ENCODE measurements at places on chromosomes 2 and 18.

- no peak for DNase-seq
These were observed 1.6 kb downstream of the MFSD2B start for GRCh38 chr2:24011250-24012104.

DNA sequence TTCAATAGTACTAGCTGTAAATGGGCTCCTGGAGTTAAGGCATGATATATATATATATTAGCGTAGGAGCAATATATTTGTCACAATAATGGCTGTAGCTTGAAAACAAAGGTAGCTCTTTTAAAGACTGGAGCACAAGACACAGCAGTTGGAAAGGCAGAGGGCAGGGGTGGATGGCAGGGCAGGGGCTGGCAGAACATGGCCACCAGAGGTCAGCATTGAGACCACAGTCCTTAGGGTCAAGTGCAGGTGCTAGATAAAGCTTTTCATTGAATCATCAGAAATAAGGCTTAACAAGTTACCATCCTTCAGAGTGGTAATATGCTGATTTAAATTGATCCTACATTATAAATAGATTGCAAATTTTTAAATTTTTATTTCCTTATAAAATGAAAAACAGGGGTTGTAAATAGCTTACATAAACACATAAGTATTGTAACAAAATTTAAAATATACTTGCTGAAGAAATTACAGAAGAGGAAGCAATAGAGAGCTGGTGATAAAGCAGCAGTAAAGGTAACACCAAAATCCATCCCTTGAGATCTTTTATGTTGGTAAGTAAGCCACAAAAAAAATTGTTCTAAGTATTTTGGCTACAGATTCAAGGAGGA is 161.2 kb upstream of the PIEZO2 start:
- peak; percentile 49 for DNase-seq

DNA sequence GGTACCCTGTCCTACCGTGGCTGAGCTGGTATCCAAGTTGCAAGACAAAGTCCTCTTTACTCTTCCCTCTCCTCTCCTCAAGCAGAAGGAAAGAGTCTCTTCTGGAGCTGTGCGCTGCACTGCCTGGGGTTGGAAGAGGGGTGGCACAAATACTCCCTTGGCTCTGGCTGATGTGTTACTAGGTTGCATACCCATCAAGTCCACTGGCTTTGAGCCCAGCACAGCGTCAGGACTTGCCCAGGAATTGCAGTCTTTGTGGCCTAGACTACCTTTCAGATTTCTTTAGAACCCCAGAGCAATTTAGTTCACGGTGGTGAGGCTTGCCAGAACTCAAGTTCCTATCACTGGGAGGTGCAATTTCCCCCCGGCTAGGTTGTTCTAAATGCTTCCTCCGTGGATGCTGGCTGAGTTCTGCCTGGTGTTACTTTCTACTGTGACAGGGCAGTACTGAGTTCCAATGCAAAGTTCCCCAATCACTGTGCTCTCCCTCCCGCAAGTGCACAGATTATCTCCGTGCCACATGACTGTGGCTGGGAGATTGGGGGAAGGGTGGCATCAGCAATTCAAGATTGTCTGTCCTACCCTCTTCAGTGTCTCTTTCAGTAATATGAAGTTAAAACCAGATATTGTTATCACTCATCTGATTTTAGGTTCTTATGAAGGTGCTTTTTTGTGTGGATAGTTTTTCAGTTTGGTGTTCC is 13.4 kb downstream of the MYO3B start:
- DNase-seq, result no peak

DNA sequence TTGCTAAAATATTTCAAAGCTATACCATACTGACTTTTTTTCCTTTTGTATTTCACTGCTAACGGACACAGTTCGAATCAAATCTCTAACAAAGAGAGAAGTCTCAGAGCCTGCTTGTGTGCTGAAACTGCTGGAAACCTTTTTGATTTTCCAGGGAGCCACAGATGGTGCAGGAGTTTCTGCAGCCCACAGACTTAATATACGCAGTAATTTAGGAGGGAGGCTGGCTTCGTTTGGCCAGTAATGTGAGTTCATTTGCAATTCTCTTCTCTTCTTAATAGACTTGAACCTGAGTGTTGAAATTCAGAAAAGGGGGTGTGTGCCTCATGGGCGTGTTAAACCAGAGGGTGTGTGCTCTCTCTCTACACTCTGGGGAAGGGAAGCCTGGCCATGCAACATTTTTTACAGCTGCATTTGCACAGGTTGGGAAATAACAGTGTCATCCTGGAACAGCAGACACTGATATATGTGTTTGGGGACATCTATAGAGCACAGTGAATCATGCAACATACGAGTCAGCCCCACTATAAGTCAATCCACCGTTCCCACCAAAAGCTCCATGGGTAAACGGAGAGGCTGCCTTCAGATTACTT is 333.0 kb downstream of the CLIP4 start:
- DNase-seq, result no peak

GRCh38 chr2:190766595-190766994 is 114.0 kb upstream of the GLS start:
- DNase-seq, result no peak

- DNase-seq, result peak; percentile 62
These were observed 39.3 kb upstream of the SERPINB2 start for GRCh38 chr18:63848159-63848558.

GRCh38 chr2:141534666-141535362 is 596.0 kb downstream of the LRP1B start:
- no peak for DNase-seq

GRCh38 chr2:159009940-159010339 is 41.5 kb downstream of the TANC1 start:
- peak; percentile 31 for DNase-seq

DNA sequence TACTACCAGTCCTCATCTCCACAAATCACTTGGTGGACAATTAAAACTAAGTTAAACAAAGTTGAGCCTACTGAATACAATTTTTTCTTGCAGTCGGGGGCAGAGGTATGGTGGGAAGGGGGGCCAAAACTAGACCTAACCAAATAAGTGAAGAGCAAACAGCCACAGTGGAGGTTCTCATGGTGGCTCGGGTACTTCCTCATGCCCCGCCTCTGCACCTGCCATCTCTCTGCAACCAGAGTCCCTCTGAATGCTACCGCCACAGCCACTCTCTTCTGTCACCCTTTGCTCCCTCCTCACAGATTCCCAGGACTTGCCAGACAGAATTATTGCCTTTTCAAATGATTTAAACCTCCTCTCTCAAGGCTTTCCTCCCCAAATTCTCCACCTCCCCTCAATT is 204.2 kb downstream of the TMEM247 start:
- DNase-seq, result no peak

- peak; percentile 78 for DNase-seq
These were observed 828.3 kb upstream of the PIK3C3 start for GRCh38 chr18:41126541-41127235.

DNA sequence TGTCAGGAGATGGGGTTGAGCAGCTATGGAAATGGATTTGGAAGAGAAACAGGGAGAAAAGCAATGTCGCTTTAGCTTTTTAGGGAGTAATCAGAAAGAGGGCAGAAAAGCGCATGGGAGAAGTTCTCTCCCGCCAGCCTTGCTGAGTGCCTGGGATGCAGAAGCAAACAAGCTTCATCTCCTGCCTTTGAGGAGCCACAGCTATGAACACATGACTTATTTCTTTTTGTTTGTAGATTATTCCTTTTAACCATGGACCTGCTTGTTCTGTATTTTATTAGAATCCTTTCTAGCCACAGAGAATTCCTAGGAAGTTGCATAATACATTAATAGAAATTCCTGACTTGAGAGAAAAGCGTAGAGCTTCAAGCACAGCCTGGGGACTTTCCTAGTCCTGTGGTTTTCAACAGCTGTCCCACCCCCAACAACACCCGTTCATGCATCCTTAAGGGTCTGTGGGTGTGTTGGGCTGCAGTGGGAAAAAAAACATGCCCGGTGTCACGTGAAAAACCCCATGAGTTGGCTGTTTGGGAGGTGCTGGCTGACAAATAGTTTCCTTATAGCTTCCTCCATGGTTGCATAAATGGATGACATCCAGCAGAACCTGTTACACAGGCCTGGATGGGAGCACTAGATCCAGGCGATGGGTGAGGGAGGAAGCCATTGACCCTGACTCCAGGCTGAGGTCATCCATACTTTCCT is 14.9 kb downstream of the SLC9A4 start:
- peak; percentile 82 for DNase-seq

DNA sequence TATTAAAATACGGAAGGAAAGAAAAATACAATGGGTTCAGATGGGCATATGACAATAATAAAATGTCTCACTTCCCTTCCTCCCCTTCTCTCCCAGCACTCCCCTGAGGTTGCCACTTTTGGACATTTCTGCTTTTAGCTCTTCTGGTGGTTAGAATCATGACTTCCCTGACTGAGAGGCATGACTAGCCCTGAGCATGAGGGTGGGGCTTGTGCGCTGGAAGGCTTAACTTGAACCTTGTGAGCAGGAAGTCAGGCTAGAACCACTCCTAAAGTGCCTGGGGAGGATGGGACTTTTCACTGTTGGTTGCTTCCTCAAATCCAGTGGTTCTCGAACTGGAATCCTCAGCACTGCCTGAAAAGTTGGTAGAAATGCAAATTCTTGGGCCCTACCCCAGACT is 19.7 kb upstream of the ARHGAP25 start:
- peak; percentile 4 for DNase-seq

DNA sequence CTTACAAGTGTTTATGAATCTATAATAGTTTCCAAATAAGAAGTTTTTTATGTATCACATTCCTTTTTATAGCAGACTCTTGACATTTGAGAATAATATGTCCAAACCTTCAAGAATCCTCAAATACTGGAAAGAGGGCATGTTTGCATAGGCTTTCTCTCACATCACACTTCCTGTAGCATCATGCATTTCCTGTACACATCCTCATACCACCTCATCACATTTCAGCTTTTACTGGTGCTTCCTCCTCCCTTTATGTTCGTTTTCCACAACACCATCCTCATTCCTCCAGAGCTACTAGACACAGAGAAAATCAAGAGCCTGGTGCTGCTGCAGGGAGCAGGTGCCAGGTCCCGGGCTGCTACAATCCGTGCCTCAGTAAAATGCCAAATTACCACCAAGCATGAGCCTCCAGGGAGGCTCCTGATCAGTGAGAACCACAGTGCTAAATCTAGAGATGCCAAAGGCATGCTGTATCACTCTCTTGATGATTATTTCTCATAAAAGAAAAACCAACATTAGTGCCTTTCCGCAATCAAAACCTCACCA is 137.7 kb upstream of the CYP1B1 start:
- DNase-seq, result no peak

- no peak for DNase-seq
These were observed at the start of gene HOXD3 for GRCh38 chr2:176156807-176157498. TSS of gene HOXD3 (plus strand) at chr2:176157307. CDS start at chr2:176169115, 11,808 bp downstream.

DNA sequence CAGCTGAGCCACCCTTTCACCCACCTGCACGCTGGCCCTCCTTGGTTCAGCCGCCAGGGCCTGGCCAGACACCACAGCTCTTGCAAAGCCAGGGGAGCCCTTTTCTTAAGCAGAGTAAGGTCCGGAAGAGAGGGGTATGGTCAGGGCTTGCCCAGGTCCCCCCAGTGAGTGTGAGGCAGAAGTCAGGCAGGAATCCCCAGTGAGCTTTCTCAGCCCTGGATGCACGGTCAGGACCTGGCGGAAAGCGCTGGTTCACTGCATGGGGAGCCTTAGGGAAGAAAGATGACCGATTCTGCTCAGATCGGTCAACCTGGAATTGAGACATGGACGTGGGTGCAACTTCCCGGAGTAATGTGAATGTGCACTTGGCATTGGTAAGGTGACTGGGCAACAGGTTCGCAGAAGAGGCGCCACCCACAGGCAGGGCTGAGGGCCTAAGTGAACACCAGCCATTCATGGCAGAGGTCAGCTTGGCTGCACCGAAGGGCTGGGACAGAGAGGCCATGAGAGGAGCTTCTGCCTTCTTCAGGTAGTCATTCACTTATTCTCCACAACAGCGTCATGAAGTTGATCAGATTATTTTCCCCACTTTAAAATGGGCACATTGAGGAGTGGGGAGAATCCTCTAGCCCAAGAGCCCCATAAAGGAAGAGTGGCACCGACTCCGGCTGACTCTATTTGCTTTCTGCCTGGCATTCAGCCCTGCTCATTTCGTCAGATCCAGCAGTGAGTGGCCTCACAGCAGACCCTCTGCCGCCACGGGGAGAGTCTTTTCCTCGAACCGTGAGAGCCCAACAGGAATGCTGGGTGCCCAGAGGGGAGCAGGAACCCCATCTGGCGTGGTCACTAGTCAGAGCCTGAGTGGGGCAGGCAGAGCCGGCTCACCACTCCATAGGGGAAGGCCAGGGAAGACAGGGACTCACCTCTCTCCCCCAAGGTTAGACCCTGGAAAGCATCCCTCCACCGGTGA is 35.8 kb downstream of the SCTR start:
- no peak for DNase-seq

DNA sequence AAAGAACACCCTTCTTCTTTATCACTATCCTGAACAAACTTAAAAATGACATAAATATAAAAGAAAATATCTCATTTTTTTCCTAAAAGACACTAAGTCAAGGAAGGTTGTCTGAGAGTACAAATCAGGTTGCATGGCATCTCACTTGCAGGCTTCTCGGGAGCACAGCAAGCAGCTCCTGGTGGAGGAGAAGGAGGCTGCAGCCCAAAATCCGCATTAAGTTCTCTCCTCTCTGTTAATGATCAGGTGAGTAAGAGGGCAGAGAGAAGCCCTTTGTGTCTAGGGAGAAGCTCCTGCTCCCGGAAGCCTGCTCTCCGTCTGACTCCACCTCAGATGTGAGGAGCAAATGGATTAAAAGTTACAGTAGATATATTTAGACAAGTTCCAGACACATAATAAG is 35.0 kb upstream of the DOK6 start:
- no peak for DNase-seq

DNA sequence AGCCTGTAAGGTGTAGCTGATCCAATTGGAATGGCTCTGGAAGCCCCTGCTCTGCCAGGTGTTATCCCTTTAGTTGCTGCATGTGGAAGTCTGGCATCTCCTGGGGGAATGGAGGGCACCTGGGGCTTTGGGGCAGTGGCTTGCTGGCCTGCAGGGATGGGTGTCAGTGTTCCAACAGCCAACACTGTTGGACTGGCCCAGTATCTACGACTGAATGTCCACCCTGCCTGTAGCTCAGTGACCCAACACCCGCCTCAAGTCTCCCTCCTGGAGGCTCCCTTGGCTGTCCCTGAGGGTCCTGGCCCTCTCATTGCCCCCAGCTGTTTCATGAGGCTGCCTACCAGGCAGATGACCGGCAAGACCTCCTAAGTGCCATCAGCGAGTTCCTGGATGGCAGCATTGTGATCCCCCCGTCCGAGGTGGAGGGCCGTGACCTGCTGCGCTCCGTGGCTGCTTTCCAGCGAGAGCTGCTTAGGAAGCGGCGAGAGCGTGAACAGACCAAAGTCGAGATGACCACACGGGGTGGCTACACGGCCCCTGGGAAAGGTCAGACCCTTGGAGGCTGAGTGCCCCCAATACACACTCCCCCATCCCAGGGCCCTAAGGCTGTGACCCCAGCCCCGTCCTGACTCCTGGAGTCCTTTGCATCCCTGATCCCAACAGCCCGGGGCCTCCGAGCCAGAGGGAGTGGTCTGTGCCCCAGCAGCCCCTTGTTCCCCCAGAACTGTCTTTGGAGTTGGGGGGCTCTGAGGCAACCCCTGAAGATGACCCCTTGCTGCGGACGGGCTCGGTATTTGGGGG is 7.7 kb downstream of the SLC4A3 start:
- DNase-seq, result no peak

DNA sequence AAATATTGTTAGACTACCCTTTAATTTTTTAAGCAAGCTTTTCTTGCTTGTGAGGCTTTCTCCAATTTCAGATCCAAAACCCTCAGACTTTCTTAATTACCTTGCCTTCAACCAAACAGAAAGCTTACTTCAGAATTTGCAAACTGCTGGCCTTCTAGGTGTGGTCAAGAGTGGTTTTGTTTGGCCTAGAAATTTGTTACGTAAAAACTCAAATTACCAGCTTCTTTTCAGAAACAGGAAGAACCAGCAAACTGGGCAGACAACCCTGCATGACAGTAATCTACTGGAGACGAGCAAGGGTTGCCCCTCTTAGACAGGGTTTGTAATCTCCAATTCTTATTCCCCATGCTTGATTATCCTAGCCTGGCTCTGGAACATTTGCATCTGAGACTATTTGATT is 27.1 kb downstream of the SRBD1 start:
- no peak for DNase-seq
